CD4-positive, alpha-beta T cell (primary cell): ENCODE measurements at places on chromosomes 1 and 21.

GRCh38 chr1:38923607-38924006 lies 18.0 kb downstream of the RHBDL2 start:
- DNase-seq: no peak

GRCh38 chr1:153393926-153394325 lies 3.1 kb upstream of the S100A8 start:
- no peak for DNase-seq

- DNase-seq: no peak
Observed at GRCh38 chr1:218587900-218588299, 242.8 kb downstream of the TGFB2 start.

DNA sequence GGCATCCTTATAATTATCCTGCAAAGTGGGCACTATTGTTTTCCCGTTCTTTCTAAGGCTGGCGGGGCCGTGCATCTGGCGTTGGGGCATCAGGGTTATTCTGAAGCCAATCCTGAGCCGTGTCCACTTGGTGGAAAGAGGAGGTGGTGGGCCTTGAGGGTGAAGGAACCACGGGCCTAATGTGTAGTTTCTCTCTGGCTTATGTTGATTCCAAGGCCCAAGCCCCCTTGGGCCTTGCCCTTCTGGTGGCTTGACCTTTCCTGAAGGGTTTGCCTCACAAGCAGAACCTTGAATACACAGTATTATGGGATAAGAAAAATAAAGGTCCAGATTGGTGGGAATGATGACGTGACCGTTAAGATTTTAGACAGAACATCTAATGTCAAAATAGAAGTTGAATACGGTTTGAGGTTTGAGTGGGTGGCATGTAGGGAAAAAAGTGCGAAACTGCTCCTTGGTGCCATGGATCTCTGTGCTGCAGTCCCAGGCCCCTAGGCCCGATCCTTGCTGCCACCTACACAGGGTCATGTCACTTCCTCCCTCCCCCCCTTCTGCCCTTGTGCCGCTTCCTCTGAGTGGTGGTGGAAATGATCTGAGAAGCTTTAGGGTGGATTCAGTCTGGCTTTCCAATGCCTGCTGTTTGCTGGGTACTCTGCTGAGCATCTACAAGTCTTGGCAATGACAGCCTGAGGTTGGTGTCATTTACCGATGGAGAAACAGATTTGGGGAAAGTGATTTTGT lies 90.5 kb downstream of the PRDM2 start:
- no peak for DNase-seq

DNA sequence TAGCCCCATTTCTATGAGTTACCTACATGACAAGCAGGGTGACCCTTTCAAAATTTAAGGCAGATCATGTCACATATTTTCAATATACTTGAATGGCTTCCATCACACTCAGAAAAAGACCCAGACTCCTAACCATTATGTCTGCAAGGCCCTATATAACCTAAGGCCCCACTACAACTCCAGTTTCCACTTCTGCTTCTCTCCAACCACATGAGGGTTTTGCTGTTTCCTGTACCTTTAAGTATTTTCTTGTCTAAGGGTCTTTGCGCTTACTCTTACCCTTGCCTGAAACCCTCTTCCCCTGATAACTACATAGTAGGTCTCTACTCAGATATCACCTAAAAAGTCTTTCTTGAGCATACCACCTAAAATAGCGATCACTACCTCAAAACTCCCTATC lies 46.1 kb downstream of the SGIP1 start:
- no peak for DNase-seq

DNA sequence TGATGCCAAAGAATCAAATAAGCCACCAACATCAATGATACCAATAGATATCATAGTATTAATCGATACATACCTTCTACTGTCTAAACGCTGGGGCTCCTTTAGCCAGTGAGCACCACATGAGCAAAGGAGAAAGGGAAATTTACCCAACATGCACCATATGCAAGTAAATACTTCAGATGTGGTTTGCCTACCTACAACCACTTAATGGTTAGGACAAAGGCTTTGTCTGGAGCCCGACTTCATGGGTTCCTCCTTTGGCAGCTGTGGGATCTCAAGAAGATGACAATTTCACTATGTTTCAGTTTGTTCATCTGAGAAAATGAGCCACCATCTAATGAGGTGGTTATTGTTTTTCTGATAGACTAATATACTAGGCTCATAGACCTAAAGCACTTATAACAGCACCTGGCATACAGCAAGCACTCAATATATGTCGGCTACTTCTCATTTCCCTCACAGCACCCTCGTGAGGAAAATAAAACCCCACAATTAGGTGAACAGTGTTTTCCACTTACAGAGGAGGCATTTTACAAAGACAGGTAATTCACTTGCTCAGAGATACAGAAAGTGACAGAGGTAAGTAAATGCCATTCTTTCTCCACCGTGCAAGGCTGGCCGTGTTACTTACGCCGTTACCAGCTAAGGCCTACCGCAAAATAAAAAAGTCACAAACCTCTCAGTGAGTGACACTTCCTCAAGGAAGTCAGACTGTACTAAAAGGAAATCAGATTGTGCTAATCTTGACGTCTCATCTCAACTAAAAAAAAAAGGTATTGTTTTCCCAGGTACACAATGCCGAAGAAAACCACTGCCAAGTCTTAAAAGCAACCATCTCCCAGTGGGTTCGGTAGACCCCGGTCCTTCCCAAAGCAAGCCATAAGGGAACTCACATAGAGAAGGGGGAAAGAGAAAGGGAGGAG lies 1.6 kb downstream of the TTC13 start:
- DNase-seq: peak; percentile 17

- DNase-seq: no peak
Observed at GRCh38 chr1:33711511-33711910, 152.4 kb upstream of the HMGB4 start.

DNA sequence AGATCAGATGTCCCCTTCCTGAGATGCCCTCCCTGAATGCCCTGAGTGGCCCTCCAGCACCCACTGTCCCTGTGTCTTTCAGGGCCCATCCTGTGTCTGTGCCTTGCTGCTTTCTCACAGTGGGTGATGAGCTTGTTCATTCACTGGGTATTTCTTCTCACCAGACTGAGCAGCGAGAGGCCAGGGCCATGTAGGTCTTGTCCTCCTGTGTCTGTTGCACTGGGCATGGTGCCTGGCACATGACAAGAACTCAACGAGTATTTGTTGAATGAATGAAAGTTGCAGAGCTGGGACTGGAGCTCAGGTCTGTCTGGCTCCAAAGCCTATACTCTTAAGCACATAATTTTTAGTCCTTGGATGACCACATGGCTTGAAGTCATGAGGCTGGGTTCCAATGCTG lies 93.8 kb downstream of the PTPRU start:
- no peak for DNase-seq

DNA sequence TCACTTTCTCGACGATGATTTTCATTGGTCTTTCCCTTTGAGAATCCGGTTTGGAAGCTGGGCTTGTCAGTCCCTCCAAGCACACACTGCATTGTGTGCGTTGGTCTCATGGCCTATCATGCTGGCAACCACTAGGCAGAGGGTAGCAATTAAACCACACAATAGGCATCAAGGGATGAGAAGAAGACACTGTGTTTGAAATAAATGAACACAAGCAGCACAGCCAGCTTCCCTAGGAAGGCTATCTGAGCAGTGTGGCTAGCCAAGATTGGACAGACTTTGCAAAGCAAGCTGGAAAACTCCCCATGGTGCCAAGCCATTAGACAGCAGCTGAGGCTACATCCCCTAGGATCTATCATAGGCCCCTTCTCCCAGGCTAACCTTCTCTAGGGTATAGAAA lies 288.7 kb downstream of the NUF2 start:
- DNase-seq: no peak

- no peak for DNase-seq
Observed at GRCh38 chr21:42820616-42821465, 58.5 kb downstream of the WDR4 start.

DNA sequence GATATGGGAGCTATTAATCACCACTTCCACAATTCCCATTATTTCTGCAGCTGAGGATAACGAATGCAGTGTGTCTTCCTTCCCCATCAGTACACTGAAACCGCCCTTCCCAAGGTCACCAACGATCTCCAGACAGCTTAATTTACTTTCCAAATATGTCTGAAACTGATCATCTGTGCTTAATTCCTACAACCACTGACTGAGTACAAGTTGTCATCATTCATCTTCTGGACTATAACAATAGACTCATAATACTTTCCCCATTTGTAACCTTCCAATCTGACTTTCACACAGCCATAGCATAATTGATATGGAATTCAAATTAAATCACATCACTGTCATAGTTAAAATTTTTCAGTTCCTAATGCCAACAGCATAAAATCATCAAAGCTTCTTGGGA lies 17.4 kb downstream of the DNM3 start:
- DNase-seq: no peak

DNA sequence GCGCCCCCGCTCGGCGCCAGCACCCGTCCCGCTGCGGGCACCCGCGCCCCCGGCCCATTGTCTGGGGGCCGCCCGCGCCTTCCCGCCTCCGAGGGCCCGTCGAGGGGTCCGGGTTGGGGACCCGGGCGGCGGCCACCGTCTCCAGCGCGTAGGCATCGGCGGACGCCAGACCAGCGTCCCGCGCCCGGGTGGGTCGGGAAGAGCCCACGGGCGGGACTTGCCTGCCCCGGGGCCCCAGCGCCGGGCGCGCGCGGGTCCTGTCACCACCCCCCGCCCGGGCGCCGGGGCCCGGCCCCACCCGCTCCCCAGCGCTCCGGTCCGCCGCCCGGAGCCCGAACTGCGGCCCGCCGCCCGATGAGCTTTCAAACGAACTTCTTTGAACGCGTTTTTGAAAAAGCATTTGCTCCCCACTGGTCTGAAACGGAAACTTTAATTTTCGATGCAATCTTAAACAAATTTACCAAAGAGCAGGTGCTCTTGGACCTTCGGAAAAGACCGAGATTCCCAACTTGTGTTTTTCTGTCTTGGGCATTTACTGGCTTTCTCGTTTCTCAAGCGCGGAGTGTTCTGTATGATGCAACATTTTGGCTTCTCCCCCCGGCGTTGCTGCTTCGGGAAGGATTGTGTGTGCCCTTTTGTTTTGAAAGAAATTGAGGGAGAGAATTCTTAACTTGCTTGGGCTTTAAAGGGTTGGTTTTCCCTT lies 615 bp downstream of the CLIC4 start:
- DNase-seq: no peak

GRCh38 chr1:32073299-32074229 lies 825 bp downstream of the TMEM39B start:
- DNase-seq: no peak

DNA sequence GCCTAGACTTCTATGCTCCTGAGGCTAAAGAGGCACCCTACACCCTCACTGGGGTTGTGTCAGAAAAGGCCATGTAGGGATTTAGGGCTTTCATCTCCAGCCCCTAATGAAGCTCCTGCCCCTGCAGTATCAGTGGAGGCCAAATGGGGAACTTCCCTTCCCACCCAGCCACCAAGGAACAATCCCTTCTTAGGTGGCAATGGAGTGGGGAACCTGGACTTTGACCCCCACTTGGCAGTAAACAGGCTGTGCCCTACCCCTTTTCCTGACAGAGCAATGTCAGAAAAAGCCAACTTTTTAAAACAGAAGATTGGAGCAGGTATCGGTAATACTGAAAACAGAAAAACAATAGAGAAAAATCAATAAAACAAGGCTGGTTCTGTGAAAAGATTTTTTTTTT lies 35.5 kb upstream of the SLC19A2 start:
- no peak for DNase-seq

GRCh38 chr1:66418021-66418420 lies 115.9 kb upstream of the SGIP1 start:
- no peak for DNase-seq

DNA sequence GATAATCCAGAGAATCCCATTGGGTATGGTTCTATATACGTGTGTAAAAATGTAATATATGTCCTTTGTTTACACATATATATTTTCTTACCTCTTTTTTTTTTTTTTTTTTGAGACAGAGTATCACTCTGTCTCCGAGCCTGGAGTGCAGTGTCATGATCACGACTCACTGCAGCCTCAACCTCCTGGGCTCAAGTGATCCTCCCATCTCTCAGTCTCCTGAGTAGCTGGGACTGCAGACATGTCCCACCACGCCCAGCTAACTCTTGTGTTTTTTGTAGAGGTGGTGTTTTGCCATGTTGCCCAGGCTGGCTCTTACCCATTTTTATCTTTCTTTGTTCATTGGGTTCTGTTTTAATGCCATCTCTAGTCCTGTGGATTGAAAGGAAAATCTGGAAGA lies 59.5 kb downstream of the ZBTB17 start:
- no peak for DNase-seq

DNA sequence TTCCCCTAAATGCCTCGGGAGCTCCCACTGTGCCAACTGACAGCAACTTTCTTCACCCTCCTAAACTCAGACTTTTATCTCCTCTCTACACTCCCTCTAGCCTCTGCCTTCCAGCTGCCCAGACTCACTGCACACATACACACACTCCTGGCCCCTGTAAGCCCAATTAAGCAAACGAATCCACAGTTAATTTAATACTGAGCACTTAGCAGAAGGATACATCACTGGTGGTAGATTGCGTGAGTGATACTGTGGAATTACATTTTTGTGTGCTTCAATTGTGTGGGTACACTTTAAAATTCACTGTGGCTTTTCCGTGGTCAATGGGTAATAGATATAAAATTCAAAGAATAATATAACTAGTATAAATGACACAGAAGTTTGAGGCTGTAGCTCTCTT lies 33.6 kb upstream of the GJB5 start:
- no peak for DNase-seq

GRCh38 chr1:66354311-66355201 lies 179.4 kb upstream of the SGIP1 start:
- no peak for DNase-seq

GRCh38 chr1:161069731-161070270 lies at the start of gene ARHGAP30:
Gene ARHGAP30, minus strand, starts transcription at chr1:161069891. Its CDS starts 267 bp downstream, at chr1:161069624.
- DNase-seq: peak; percentile 87

DNA sequence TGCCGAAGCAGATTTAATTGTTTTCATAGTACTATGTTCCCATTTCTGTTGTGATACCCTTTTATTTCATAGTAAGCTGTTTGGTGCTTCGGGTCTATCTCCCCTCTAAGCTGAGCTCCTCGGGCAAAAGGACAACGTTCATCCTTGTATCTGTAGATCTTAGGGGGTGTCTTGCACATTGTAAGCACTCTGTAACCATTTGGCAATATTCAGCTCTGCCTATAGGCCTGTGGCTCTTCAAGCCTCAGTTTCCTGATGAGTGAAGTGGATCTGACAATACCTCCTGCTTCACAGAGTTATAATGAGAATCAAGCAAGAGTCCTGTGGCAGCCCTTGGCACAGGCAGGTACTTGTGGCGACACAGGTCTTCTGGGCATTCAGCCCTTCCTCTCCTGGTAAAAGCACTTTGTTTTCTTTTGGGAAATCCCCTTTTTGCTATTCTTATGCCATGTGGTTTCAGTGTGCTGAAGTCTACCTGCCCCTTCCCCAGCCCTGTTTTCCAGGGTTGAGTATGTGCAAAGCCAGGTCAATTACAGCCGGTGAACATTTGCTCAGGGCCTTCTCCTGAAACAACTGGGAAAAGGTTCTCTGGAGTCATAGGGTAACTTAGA lies 8.5 kb upstream of the EXO1 start:
- DNase-seq: no peak

- DNase-seq: no peak
Observed at GRCh38 chr1:164678136-164678700, 119.2 kb downstream of the PBX1 start.

- DNase-seq: no peak
Observed at GRCh38 chr1:230123280-230124185, 56.5 kb downstream of the GALNT2 start.

- no peak for DNase-seq
Observed at GRCh38 chr1:169495046-169495775, 9.5 kb upstream of the SLC19A2 start.

- DNase-seq: no peak
Observed at GRCh38 chr1:25854554-25854953, 4.7 kb downstream of the AUNIP start.
